ENCODE measurements at places on chromosomes 3 and 15. TPM values are rescaled to one million over a fixed set of nuclear protein-coding genes. Genes with fewer than 3 reads are reported as not detected.

- peaks cover 4% of the 10 kb centered on the region for H3K4me1 ChIP-seq
- H3K27ac ChIP-seq: no peak overlapping the region
- H3K36me3 ChIP-seq: no peaks in the 10 kb centered on the region
- H3K27me3 ChIP-seq: no peaks in the 10 kb centered on the region
- no peak overlapping the region for H3K4me3 ChIP-seq
Measured at GRCh38 chr3:89619263-89619662, 511.8 kb downstream of the EPHA3 start.

GRCh38 chr3:170815340-170815739 is 54.7 kb downstream of the RPL22L1 start:
- peak overlapping the region; percentile 32 for H3K4me3 ChIP-seq
- H3K4me1 ChIP-seq: peaks cover 73% of the 10 kb centered on the region
- no peak for DNase-seq

DNA sequence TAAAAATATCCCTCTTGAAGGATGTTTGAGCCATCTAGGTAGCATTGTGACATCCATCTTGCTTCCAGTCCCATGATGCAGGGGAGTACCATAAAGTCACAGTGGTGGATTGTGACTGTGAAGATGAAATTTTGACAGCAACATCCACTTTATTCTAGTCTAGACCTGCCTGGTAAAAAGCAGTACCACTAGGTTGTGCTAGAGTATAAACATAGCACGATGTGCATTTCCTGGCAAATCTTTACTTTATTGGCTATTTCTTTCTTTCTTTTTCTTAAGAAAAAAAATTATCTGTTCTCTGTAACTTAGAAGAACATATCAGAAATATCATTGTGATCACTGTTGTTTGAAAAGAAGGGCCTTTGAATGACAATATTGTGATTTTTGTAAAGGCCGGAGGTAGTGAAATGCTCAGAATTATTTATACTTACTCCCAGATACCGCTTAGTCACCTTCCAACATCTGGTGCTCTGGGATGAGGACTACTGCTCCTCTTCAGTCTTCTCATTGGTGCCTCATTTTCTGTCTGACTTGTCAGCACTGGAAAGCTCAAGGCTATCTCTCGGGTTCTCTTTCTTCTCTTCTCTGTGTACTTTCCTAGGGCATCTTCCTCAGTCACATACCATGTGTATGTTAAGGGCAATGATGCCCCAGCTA is 35.6 kb downstream of the AGBL1 start:
- H3K27me3 ChIP-seq: peaks cover 33% of the 10 kb centered on the region
- no peak overlapping the region for H3K27ac ChIP-seq
- no peaks in the 10 kb centered on the region for H3K4me1 ChIP-seq
- no peak overlapping the region for H3K4me3 ChIP-seq

DNA sequence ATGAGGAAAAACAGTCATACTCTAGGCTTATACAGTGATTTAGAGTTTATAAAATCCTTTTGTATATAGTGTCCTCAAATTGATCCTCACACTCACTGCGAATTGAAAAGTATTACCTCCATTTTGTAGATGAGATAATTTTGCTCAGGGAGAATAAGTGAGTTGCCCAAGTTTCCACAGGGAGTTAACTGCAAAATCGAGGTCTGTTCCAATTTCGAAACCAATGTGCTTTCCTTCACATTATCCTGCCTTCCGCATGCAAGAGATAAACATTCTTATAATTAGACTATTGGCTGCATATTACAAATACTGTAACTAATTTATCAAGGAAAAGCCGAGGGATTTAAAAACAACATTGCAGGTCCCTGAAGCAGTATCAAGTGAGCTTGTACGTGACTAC is 667.0 kb downstream of the SQOR start:
- no peaks in the 10 kb centered on the region for H3K36me3 ChIP-seq
- H3K4me1 ChIP-seq: peaks cover 2% of the 10 kb centered on the region
- peaks cover 17% of the 10 kb centered on the region for H3K27me3 ChIP-seq
- no peak overlapping the region for H3K27ac ChIP-seq

DNA sequence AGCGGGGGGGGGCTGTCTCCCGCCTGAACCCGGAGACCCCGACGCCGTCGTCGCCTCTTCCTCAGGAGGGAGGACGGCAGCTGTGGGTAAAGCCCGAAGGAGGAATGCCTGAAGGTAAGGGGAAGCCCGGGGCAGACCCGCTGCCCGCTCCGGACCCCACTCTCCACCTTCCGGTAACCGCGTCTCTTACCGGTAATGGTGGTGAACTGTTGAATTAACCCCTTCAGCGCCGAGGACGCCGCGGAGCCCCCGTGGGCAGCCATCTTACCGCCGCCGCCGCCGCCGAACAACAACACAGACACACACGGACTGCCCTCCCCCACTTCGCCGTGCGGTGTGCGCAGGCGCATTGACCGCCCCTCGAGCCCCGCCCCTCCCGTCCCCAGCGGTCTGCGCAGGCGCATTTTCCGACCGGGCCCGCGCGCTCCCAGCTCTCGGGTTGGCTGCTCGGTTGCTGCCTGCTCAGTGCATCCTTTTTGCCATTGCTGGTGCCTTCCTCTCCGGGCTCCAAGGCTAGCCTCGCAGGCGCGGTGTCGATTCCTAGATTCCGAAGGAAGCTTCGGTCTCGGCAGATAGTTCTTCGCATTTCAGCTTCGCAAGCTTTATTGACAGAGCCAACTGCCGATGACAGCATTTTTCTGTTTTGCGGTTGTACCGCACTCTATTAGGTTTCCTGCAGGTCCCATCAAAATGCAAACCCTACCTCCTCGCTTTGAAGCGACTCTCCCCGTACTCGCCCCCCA is at the start of gene UBXN7:
TSS of gene UBXN7 (minus strand) at position 291 of the 743 bp plus-strand sequence. CDS start at position 263, 28 bp downstream.
- peak; percentile 96 for DNase-seq
- peaks cover 2% of the 10 kb centered on the region for H3K36me3 ChIP-seq
- H3K4me3 ChIP-seq: peak within 1 kb of the TSS; percentile 70
- peak within 1 kb of the TSS; percentile 85 for H3K27ac ChIP-seq
- H3K27me3 ChIP-seq: no peaks in the 10 kb centered on the region
- H3K4me1 ChIP-seq: peaks cover 18% of the 10 kb centered on the region

- H3K4me3 ChIP-seq: peak overlapping the region; percentile 66
- peak overlapping the region; percentile 72 for H3K27ac ChIP-seq
- H3K36me3 ChIP-seq: no peaks in the 10 kb centered on the region
- no peak for DNase-seq
Measured at GRCh38 chr3:9770276-9770812, 597 bp upstream of the CAMK1 start.

Gene CACNA1D
- total RNA-seq: 2.8 TPM

- no peaks in the 10 kb centered on the region for H3K27me3 ChIP-seq
- no peak for DNase-seq
- H3K36me3 ChIP-seq: no peaks in the 10 kb centered on the region
- no peak overlapping the region for H3K27ac ChIP-seq
- H3K4me3 ChIP-seq: no peak overlapping the region
Measured at GRCh38 chr3:30269751-30270445, 336.5 kb upstream of the TGFBR2 start.

Gene BCL2A1
- total RNA-seq: 0.49 TPM

Gene BCHE
- 6.4 TPM for total RNA-seq

- no peak overlapping the region for H3K27ac ChIP-seq
- H3K4me1 ChIP-seq: peaks cover 3% of the 10 kb centered on the region
- DNase-seq: no peak
- no peaks in the 10 kb centered on the region for H3K27me3 ChIP-seq
- no peak overlapping the region for H3K4me3 ChIP-seq
- H3K36me3 ChIP-seq: peaks cover 10% of the 10 kb centered on the region
Measured at GRCh38 chr15:81317642-81318017, 6.3 kb downstream of the STARD5 start.

- no peak for DNase-seq
- H3K27me3 ChIP-seq: no peaks in the 10 kb centered on the region
- no peak overlapping the region for H3K4me3 ChIP-seq
- peak overlapping the region; percentile 1 for H3K27ac ChIP-seq
Measured at GRCh38 chr15:99343881-99344551, 92.7 kb downstream of the LRRC28 start.

Gene EXD1
- total RNA-seq: not detected

DNA sequence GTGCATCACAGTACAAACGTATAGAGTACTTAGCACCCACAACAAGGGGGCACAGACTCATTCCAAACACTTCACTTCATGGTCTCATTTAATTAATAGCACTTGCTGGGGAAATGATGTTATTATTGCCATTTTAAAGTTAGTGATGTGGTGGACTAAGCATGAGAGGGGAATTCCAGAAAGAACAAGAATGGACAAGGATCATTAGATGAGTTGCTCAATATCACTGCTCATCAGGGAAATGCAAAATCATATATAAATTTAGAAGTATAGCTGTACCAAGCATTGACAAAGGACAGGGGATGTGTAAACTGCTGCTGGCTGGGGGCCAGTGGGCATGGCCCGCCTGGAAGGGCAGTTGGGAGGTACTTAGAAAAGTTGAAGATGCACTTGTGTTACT is 14.6 kb downstream of the PRR20G start:
- no peak for DNase-seq
- no peak overlapping the region for H3K4me3 ChIP-seq
- H3K4me1 ChIP-seq: no peaks in the 10 kb centered on the region
- H3K27me3 ChIP-seq: peaks cover 8% of the 10 kb centered on the region

Gene ALCAM
- total RNA-seq: 90.3 TPM

DNA sequence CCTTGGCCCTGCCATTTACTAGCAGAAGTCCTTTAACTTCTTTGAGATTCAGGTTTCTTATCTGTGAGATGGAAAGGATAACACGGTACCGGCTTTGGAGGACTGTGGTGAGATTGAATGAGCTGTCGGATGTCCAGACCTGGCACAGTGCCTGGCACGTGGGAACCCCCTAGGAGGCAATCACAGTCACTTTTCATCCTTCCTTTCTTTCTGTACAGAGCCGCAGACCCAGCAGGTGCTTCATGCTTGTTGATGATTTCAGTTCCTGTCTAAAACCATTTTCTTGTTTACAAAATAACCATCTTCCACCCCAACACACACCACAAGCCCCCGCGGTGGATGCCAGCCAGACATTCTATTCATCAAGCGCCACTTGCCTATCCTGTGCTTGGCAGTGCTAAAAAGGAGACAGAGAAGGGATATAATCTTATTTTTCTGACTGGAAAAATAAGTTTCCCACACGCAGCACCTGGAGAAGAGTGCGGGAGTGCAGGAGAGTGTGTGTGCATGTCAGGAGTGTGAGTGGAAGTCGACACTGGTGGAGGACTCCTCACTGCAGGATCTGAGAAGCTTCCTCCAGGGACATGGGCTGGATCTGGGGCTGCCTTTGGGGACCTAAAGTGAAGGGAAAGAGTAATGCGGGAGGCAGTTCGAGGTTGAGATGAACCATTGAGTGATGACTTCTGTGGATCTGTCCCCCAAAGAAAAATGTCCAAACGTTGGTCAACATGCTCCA is 85.7 kb downstream of the ST6GAL1 start:
- no peak overlapping the region for H3K27ac ChIP-seq
- peaks cover 18% of the 10 kb centered on the region for H3K36me3 ChIP-seq
- H3K27me3 ChIP-seq: no peaks in the 10 kb centered on the region
- H3K4me1 ChIP-seq: peaks cover 5% of the 10 kb centered on the region

Data from mesothelial cell of epicardium (in vitro differentiated cells).